ENCODE measurements at places on chromosomes 7 and 10. TPM values are rescaled to one million over a fixed set of nuclear protein-coding genes. Genes with fewer than 3 reads are reported as not detected.
A peak's percentile ranks its signal among the peaks of the same experiment; 100 is the strongest.

GRCh38 chr7:116876664-116877442, 14.5 kb downstream of the CAPZA2 start:
- no peak for DNase-seq

Gene DNAH11
- total RNA-seq: 6.2 TPM

Gene LRIT1
- total RNA-seq: not detected

DNA sequence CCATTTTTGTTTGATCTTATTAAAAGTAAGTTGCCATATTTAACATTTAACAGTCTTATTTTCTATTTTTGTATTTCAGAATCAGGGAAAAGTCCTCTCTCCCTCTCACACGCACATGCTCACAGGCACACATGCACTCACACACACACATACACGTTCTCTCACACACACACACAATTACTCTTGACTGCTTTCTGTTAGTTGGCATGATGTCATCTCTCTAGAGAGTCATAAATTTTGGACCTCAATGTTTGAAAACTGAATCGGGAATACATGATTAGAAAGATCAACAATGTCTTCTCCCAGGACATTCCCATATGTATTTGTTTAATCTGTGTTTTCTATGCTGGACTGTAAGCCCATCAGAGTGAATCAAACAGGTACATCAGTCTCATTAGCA, 165.7 kb upstream of the AHR start:
- DNase-seq: no peak

- peak; percentile 51 for DNase-seq
Observed at GRCh38 chr10:110387983-110388686, 83.4 kb upstream of the SMNDC1 start.
